A673 (cell line): ENCODE measurements at places on chromosomes 5 and 9. TPM values are rescaled to one million over a fixed set of nuclear protein-coding genes. Genes with fewer than 3 reads are reported as not detected.
A peak's percentile ranks its signal among the peaks of the same experiment; 100 is the strongest.

DNA sequence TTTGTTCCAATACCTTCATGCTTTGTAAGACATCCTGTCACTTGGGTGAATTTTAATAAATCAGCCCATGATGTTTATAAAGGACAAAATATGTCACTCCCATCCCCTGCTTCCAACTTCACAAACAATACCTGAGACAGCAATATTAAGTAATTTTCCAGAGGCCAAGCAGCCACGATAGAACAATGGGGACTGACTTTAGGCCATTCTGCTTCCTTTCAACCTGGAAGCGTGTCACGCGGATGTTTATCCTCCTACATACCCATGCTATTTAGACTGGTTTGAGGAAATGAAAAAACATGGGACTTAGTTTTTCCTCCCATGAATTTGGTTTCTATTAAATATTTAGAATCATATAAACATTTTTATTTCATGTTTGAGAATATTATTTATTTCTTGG lies 82.9 kb downstream of the GRAMD2B start:
- no peaks in the 10 kb centered on the region for H3K27me3 ChIP-seq
- no peaks in the 10 kb centered on the region for H3K4me1 ChIP-seq
- DNase-seq, result no peak
- H3K36me3 ChIP-seq, result no peaks in the 10 kb centered on the region

DNA sequence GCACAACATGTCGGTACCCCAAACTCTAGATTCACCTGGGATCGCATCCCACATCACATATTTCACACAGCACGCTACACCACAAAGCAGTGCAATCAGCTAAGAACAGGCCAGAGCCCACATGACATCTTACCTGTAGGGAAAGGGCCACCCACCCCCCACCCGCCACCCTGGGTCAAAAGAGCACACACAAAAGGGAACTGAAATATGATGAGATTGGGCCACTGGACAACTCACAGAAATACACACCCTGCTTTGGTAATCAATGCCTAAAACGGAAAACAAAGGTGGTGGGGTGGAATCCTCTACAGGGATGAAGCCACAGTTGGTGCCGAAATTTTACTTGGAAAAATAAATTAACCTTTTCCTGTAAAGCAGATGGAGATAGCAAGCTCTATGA lies 13.1 kb downstream of the RETREG1 start:
- no peak for DNase-seq
- H3K27me3 ChIP-seq, result no peaks in the 10 kb centered on the region
- H3K4me3 ChIP-seq, result no peak overlapping the region
- no peak overlapping the region for H3K27ac ChIP-seq

GRCh38 chr5:100448111-100448528 lies 87.1 kb upstream of the FAM174A start:
- DNase-seq, result no peak
- no peak overlapping the region for H3K27ac ChIP-seq
- H3K4me3 ChIP-seq, result no peak overlapping the region
- H3K36me3 ChIP-seq, result no peaks in the 10 kb centered on the region
- H3K27me3 ChIP-seq, result no peaks in the 10 kb centered on the region

- no peak for DNase-seq
- H3K36me3 ChIP-seq, result no peaks in the 10 kb centered on the region
- H3K27ac ChIP-seq, result no peak overlapping the region
- H3K4me1 ChIP-seq, result no peaks in the 10 kb centered on the region
- no peak overlapping the region for H3K4me3 ChIP-seq
These were observed 21.2 kb upstream of the VCAN start for GRCh38 chr5:83450183-83450966.

DNA sequence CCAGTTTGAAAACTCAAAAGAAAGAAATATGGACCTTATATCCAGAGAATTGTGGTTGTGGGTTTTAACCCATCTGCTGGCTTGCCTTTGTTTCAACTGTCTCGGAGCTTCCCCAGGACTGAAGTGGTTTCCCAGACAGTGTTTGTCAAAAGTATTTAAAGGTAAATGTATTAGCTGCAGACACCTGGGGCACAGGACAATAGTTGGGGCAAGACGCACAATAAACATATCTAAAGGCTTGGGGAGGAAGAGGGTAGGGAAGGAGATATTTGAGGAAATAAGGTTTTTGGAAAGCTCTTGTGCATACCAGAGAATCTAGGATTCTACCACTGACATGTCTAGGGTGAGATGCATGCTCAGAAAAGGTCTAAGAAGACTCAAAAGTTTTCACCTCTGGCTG lies 99.0 kb downstream of the ADAMTS2 start:
- H3K4me1 ChIP-seq, result peaks cover 13% of the 10 kb centered on the region
- H3K36me3 ChIP-seq, result no peaks in the 10 kb centered on the region
- H3K4me3 ChIP-seq, result no peak overlapping the region
- no peak overlapping the region for H3K27ac ChIP-seq
- peaks cover 15% of the 10 kb centered on the region for H3K27me3 ChIP-seq
- DNase-seq, result no peak

- H3K27ac ChIP-seq, result no peak overlapping the region
- no peaks in the 10 kb centered on the region for H3K36me3 ChIP-seq
- no peak overlapping the region for H3K4me3 ChIP-seq
- DNase-seq, result peak; percentile 75
- no peaks in the 10 kb centered on the region for H3K4me1 ChIP-seq
These were observed 79.5 kb upstream of the HTR4 start for GRCh38 chr5:148733601-148734438.

DNA sequence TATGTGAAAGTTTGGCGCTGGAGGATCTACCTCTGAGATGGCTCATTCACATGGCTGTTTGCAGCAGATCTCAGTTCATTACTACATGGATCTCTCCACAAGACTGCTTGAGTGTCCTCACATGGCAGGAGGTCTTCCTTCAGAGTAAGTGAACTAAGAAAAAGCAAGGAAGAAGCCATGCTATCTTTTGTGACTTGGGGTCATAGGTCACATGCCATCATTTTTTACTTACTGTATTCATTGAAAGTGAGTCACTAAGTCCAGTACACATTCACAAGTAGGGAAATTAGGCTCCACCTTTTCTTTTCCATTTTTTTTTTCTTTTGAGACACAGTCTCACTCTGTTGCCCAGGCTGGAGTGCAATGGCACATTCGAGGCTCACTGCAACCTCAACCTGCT lies 8.7 kb upstream of the CDKN2AIPNL start:
- H3K4me1 ChIP-seq, result no peaks in the 10 kb centered on the region
- no peaks in the 10 kb centered on the region for H3K36me3 ChIP-seq

DNA sequence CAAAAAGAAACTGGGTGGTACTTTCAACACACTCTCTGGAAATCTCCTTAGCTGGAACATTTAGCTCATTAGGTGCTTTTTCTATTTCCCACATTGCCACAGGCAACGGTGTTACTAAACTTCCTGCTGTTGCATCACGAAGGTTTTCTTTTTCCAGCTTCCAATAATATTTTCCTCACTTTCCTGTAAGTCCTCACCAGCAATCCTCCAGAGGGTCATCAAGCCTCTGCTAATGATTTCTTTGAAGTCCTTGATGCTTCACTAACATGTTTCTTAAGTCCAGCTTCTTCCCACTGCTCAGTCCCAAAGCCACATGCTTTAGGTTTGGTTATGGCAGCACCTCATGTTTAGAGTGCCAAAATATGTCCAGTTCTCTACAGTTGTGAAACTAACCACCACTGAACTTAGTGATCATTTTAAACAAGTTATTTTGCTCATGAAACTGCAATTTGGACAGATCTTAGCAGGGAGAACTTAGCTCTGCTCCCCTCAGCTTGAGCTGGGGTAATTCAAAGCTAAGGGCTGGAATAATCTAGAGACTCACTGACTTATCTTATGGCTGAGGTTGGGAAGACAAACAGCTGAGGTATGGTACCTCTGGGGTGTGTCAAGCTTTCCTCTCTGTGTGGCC lies 39.9 kb upstream of the RETREG1 start:
- H3K27me3 ChIP-seq, result no peaks in the 10 kb centered on the region
- H3K4me1 ChIP-seq, result no peaks in the 10 kb centered on the region
- no peak overlapping the region for H3K4me3 ChIP-seq
- no peak for DNase-seq
- H3K36me3 ChIP-seq, result no peaks in the 10 kb centered on the region

DNA sequence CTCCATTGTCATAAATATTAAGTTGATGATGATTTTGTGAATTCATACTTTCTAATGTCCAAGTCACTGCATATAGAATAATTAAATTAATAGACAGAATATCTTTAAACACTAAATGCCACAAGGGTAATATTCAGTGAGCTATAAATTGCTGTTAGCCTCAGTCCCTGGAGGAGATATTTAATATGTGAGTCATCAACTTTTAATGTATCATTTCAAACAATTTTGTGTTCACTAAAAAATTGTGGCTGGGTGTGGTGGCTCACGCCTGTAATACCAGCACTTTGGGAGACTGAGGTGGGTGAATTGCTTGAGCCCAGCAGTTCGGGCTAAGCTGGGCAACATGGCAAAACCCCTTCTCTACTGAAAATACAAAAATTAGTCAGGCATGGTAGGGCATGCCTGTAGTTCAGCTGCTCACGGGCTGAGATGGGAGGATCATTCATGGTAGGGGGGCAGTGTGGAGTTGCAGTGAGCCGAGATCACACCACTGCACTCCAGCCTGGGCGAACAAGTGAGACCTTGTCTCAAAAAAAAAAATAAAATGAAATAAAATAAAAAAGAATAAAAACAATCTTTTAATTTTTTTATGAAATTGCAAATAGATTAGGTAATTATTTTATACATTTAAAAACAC lies 717.3 kb upstream of the CHD1 start:
- H3K36me3 ChIP-seq, result no peaks in the 10 kb centered on the region
- H3K4me3 ChIP-seq, result no peak overlapping the region
- no peak overlapping the region for H3K27ac ChIP-seq
- H3K4me1 ChIP-seq, result no peaks in the 10 kb centered on the region
- H3K27me3 ChIP-seq, result no peaks in the 10 kb centered on the region

GRCh38 chr5:91727463-91727862 lies 344.3 kb upstream of the ARRDC3 start:
- no peak for DNase-seq
- H3K4me3 ChIP-seq, result no peak overlapping the region
- H3K36me3 ChIP-seq, result no peaks in the 10 kb centered on the region
- H3K4me1 ChIP-seq, result no peaks in the 10 kb centered on the region
- no peak overlapping the region for H3K27ac ChIP-seq

DNA sequence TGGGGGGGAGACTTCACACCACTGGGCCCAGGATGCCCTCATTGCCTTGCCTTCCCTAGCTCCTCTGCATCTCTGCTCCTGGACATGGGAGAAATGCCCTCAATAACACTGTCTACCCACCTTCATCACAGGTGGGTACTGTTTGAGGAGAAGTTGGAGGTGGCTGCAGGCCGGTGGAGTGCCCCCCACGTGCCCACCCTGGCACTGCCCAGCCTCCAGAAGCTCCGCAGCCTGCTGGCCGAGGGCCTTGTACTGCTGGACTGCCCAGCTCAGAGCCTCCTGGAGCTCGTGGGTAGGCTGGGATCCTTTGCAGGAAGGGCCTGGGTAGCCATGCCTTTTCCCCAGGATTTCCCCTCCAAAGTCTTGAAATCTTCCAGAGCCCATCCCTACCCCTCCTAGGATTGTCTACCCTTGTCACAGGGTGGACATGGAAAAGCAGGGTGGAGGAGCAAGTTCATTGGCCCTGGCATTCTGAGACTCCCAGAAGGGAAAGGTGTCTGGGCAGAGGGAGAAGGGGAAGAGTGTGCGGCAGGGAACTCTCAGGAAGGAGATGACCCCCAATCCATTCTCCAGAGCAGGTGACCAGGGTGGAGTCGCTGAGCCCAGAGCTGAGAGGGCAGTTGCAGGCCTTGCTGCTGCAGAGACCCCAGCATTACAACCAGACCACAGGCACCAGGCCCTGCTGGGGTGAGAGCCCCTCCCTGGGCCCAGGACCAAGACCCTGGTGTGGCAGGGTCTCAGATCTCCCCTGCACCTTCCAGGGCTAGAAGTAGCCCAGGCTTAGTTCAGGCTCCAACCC lies 886 bp downstream of the SLC4A9 start:
- no peak overlapping the region for H3K27ac ChIP-seq
- no peak for DNase-seq

DNA sequence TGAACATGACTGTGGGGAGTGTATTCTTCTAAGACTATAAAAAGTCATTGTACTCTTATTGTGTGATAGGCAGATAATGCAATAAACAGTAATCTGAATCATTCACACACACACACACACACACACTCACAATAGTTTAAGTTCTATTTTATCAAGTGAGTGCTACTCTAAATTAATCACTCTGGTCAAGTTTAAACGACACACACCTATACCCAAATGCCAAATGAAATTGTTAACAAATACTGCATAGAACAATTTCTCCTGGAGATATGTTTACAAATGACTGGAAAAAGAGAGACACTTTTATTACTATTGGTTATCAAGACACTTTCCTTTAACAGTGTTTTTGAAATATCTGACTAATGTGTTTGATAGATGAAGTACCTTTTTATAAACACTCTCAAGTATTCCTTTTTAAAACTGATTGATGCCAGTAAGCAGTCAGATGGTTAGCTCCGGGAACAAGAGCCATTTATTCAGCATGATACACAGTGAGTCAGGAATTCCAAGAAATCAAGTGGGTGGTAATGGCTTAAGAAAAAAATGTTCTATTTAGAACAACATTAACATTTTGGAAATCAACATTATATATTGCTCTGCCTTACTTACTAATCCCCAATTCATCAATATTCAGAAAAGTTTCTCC lies 521.6 kb upstream of the ST8SIA4 start:
- H3K4me3 ChIP-seq, result no peak overlapping the region
- H3K4me1 ChIP-seq, result no peaks in the 10 kb centered on the region
- no peak for DNase-seq
- no peaks in the 10 kb centered on the region for H3K27me3 ChIP-seq
- no peaks in the 10 kb centered on the region for H3K36me3 ChIP-seq

- DNase-seq, result peak; percentile 49
- no peaks in the 10 kb centered on the region for H3K27me3 ChIP-seq
- H3K4me3 ChIP-seq, result no peak overlapping the region
- peaks cover 19% of the 10 kb centered on the region for H3K4me1 ChIP-seq
- no peak overlapping the region for H3K27ac ChIP-seq
These were observed 41.4 kb downstream of the PAX5 start for GRCh38 chr9:36992501-36993316.

Gene AGXT2
- not detected in 2 replicates for total RNA-seq

Gene KCNMB1
- total RNA-seq, result not detected in 2 replicates
